ENCODE measurements at places on chromosomes 7 and 10. TPM values are rescaled to one million over a fixed set of nuclear protein-coding genes. Genes with fewer than 3 reads are reported as not detected.

The SNX10 gene
- 59.3 TPM for total RNA-seq

The CFAP46 gene
- not detected for total RNA-seq

The ADCY1 gene
- total RNA-seq: 1.3 TPM

The LRRC61 gene
- 24.7 TPM for total RNA-seq

The TRDMT1 gene
- total RNA-seq: 9.2 TPM

The ODAD2 gene
- not detected for total RNA-seq

The C10orf62 gene
- not detected for total RNA-seq

All from activated CD8-positive, alpha-beta memory T cell treated with anti-CD3 and anti-CD28 coated beads, Interleukin-2, amount 10 ng/mL, durations not matched to agents 7 days and 5 days (primary cell).